ENCODE measurements at places on chromosomes 4 and X.

DNA sequence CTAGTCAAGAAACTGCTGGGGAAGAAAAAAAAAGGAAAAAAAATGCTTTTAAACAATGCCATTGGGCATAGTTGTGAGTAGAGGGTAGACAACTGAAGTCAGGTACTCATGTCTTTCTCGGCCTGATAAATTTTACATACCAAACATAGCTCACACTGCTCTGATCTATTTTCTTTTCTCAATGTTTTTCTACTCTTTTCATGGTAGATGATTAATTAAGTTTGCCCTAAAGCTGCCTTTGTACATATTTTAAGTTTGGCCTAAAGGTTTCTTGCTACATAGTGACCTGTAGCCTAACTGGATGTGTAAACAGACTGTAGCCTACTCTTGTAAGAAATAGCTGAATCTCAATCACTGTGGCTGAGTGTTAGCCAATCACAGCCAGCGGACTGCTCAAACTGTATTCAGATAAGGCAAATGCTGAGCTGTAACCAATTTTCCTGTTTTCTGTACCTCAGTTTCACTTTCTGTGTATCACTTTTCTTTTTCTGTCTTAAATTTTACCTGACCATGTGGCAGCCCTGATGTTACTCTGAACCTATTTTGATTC, 121.0 kb downstream of the PCDH10 start:
- DNase-seq: no peak

GRCh38 chrX:143455046-143455445, 62.2 kb downstream of the SPANXN3 start:
- no peak for DNase-seq

DNA sequence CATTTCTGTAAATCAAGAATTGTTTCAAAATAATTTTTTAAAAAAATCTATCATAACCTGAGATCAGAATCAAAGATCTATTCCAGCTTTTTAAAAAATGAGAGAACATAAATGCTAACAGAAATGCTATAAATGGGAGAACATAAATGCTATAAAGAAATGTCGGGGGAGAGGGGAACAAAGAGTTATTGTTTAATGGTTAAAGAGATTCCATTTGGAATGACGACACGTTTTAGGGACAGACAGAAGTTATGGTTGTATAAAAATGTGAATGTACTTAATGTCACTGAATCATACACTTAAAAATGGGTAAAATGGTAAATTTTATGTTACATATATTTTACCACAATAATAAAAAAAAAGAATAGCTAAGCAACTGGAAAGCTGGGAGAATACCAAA, 127.1 kb downstream of the ATRX start:
- no peak for DNase-seq

- DNase-seq: no peak
These were observed 231.4 kb upstream of the GPC4 start for GRCh38 chrX:133646719-133647116.

- no peak for DNase-seq
These were observed 46.0 kb downstream of the FNIP2 start for GRCh38 chr4:158814636-158815330.

- no peak for DNase-seq
These were observed 13.6 kb downstream of the ABCG2 start for GRCh38 chr4:88144866-88145300.

DNA sequence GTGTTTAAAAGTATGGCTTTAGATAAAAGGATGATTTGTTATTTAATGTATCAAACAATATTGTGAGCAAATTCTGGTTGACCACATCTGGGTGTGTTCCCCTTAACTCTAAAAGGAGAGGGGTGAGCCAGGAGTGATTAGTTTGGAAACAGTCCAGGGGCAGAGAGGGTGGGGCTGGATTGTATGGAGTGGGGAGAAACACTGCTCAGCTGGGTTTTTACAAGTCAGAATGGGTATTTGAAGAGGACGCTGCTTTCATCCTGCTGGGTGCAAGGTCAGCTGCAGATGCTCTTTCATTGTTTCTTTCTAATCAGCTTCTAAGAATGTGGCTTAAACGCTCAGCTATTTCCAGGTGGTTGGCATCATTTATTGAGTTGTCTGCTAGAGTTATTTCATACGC, 82.8 kb upstream of the LIMCH1 start:
- DNase-seq: no peak

DNA sequence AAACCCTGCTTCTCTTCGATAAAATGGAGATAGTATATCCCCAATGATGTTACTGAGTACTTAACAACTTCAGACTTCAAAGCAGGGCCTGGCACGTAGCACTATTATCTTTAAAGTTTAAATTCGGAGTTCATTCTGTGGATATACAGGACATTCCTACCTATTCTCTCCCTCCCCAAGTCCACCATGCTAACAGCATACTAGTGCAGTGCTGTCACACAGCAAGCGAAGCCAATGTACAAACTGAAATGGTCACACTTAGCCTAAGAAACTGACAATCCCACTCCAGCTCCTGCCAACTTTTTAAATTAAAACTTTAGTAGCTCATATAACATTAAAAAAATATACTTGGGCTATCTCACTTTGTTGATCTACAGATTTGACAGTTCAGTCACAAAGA, 1.2 kb upstream of the DNAJB14 start:
- no peak for DNase-seq

DNA sequence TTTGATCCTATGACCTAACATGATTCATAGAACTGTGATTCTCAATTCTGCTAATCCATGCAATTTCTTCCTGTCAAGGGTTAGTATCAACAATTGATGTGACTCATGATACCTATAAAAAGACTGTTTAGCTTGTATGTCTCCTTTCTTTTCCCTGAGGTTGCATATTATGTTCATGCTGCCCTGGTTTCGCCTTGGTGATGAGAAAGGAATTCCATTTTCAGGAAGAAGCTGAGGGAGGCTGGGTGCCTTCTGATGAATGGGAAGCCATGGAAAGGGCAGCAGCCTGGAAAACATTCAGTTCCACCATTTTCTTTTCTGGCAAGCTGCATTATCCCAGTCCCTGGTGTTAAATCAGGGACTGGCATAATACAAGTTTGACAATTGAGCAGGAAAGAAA, 976.5 kb downstream of the RPA4 start:
- no peak for DNase-seq

DNA sequence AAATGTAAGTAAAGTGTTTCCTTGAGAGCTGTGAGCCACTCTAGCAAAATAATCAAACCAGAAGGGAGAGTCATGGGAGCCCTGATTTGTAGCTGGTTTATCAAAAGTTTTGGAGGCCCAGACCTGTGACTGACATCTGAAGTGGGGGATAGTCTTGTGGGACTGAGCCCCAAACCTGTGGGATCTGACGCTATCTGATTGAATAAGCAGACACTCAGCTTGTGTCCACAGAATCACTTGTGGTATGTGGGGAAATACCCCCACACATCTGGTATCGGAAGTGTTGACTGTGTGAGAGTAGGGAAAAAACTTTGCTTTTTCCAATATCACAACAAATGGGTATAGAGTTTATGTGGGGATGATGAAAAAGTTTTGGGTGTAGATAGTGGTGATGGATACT, 35.4 kb downstream of the FUNDC1 start:
- DNase-seq: no peak

GRCh38 chr4:83320548-83320947, 14.1 kb downstream of the HPSE start:
- DNase-seq: no peak

GRCh38 chrX:41031256-41031967, 53.8 kb upstream of the USP9X start:
- DNase-seq: no peak

GRCh38 chr4:87848622-87849351, 16.0 kb downstream of the MEPE start:
- DNase-seq: no peak

DNA sequence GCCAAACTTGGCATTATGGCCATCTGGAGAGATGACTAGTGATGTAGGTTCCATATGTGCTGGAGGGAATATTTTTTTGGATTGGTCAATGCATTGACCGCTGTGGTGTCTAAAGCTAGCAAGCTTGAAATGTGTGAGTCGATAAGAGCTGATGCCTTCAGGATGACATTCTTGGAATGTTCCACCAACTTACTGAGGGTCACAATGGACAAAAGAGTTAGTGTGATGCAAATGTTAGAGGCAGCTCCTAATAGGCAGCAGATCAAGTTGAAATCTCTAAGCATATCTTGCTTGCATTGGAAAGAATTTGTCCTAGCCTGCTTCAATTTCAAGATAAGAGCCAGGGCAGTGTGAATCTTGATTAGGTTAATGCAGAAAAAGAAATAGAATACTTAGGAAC, 210.4 kb upstream of the AFF2 start:
- no peak for DNase-seq

GRCh38 chr4:124854968-124855367, 142.4 kb upstream of the ANKRD50 start:
- no peak for DNase-seq

GRCh38 chr4:135739354-135739753, 1537.8 kb upstream of the PABPC4L start:
- no peak for DNase-seq

GRCh38 chr4:182443070-182443469, 199.9 kb downstream of the TENM3 start:
- no peak for DNase-seq

DNA sequence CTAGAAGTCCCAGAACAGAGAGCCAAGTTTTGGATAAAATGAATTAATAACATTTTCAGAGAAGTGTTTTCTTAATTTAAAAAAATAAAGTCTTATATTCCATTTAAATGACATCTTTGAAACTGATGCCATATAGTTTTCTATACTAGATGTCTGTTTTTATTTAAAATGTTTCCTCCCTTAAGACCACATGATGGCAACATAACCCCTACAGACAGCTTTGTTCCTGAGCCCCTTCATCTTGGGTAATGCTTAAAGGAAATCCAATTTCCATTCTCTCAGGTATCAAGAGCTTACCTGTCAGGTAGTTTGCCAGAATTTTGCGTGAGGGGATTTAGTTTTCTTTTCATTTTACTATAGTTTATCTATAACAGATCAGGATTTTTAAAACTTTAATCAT, 181.4 kb upstream of the UGT8 start:
- DNase-seq: no peak

DNA sequence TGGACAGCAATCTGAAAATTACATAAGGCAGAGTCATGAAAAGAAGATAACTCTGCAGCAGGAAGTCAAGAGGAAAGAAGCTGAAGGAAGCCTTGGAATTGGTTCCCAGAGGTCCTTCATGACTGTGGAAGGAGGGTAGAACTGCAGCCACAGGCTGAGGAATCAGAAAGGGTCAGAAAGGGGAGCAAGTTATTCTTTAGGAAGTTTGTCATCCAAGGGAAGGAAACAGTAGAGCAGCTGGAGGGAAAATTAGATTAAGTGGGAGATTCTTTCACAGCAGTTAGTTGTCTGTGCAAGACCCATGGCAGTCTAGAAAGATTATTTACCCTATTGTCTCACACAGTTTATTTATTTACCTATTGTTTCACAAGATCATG, 9.3 kb upstream of the ADH1C start:
- no peak for DNase-seq

DNA sequence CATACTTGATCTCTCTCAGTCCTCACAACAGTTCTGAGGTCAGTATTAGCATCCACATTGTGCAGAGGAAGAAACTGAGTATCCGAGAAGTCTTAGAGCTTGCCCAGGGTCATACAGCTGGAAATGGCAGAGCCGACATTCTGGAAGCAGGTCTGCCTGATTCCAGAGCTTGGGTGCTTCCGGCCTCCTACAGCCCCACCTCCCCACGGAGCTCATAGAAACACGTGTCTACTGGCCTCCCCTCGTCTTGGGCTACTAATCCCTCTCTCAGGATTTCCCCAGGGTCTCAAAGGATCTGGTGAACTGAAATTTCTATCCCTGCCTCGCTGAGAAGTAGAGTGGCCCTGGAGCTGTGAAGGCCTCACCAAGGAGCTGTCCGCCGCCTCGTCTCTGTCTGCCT, 12.0 kb upstream of the KDM5C start:
- DNase-seq: peak; percentile 35

DNA sequence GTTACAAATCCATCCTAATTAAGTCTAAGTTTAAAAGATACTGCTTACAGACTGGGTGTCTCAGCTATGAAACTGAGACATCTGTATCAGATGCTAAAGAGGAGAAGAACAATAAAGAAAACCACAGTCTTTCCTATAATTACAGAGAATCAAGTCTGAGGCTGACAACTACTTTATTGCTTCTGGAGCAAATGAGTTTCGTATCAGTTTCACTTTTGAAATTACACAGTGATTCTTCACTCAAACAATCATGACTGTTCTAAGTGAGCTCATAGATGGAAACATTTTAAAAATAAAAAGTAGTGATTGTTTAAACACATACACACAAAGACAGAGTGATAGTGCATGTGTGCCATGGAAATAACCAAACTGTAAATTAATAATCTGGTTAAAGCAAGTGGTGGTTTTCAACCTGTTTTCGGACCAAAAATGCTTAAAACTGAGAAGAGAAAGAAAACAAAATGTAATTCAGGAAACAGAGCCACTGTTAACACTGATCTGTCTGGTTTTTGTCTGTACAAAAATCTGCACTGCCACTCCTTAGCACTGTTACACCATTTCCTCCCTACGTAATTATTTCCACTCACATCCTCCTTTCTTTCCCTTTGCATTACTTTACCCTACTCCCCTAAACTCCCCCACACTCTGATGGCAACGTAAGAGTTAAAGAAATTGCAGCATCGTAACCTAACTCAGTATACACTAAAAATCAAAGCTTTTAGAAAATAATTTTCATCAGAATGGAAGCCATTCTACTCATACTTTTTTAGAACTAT, 12.5 kb downstream of the RFC1 start:
- peak; percentile 33 for DNase-seq

GRCh38 chrX:140507982-140508305, 3.1 kb upstream of the SOX3 start:
- DNase-seq: no peak

DNA sequence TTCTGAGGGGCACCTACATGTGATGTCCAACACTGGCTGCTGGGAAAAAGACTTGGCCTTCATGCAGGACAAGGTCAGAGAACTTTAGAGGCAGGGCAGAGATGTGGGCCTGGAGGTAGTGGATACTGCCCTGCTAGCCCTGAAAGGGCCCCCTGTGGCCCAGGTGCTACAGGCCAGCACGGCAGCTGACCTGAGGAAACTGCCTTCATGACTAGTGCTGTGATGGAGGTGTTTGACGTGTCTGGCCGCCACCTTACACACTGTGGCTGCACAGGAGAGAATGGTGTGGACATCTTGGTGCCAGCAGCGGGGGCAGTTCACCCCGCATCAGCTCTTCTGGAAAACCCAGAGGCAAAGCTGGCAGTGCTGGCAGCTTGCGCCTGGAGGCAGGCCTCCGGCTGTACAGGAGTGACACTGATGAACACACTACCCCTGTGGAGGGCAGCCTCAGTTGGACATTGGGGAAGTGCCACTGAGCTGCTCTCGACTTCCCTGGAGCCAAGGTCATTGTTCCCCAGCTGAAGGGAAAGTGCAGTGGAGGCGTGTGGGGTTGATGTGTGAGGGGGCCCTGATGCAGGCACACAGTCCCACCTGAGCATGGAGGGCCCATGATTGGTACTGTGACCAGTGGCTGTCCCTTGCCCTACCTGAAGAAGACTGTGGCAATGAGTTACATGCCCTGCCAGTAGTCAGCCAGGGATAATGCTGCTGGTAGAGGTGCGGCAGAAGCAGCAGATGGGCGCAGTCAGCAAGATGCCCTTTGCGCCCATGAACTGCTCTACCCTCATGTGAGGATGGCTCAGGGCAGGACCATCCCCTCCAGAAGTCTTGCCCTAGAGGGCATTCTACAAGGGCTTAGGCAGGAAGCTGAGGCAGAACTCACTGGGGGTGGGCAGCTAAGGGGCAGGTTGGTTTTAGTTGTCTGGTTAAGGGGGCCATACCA, 36.9 kb downstream of the COQ2 start:
- no peak for DNase-seq

- DNase-seq: no peak
These were observed 11.8 kb downstream of the ANKRD37 start for GRCh38 chr4:185408432-185408831.

All from D721Med (cell line).